ENCODE measurements at places on chromosomes 6 and 20.
A peak's percentile ranks its signal among the peaks of the same experiment; 100 is the strongest.

DNA sequence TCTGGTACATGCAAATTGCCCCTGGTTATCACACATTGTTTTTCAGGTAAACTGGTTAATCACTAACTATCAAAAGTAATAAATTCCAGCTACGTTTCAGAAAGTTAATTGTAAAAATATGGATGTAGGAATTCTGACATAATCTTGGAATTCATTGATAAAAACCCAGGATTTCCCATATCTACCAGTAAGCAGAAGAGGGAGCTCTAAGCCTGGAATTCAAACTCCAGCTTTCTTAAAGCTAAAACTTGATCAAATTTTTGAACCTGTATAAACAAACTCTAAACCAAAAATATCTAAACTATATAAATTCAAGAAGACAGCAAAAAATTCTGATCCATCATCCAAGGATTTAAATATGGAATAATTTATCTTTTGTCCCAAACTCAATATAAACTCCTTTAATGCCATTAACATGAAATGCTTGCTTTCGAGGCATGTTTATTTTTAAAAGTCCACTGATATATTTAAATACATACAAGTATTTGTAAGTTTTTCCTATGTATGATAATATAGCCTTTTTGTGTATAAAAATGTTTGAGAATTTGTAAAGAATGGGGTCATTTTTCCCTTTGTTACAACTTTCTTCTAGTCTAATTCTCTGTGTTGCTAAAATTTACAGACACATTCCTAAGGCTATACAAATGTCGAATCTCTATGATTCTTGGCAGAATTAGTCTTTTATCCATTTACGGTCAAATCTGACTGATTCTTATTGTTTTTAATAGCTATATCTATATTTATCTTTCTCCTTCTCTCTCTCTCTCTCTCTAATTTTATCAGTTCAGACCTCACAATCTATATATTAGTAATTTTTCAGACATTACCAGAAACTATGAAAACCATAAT, 91.4 kb upstream of the RNF217 start:
- DNase-seq: no peak

GRCh38 chr6:107787589-107787960, 36.5 kb downstream of the SCML4 start:
- no peak for DNase-seq

- DNase-seq: no peak
Observed at GRCh38 chr6:99362678-99363268, 13.3 kb upstream of the FAXC start.

DNA sequence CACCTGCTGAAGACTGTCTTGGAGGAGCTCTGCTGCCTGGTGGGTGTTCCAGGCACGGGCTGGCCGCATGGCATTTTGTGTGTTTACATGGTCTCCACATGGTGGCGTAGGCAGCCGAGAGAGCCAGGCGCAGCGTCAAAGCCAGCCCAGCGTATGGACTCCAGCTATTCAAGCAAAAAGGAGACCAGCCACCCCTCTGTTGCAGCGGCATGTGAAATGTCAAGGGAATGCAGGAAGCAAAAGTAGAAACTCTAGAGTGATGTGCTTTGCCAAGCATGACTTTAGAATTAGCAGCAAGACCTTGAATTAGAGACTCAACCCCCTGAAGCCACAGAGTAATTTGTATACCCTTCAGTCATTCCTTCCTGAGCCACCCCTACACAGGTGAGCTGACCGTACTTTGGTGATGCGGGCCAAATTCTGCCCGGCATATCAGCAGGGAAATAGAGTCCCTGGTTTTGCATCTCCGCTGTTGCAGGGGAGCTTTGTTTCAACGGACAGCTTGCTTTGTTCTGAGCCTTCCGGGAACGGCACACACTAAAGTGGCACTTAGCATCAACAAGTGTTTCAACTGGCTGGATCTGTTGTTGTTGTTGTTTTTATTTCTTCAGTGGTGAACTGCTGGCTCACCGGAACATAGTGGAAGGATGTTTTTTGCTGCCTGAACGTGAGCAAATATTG, 48.5 kb downstream of the FNDC1 start:
- no peak for DNase-seq

DNA sequence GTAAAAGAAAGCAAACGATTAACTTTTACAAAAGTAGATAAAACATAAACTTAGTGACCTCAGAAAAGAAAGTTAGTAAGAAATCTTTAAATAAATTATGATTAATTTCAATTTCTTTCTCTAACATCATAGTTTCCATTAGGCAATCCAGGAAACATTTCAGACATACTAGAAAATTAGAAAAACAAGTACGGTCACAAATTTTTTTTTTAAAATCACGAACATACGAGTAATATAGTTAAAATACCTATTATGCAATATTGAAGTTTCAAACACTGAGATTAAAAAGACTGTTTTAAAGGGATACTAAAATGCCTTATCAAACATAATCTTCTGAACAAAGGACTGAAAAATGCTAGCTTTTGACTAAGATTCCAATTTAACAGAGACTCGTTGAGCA, 26.2 kb downstream of the NOL7 start:
- DNase-seq: no peak

DNA sequence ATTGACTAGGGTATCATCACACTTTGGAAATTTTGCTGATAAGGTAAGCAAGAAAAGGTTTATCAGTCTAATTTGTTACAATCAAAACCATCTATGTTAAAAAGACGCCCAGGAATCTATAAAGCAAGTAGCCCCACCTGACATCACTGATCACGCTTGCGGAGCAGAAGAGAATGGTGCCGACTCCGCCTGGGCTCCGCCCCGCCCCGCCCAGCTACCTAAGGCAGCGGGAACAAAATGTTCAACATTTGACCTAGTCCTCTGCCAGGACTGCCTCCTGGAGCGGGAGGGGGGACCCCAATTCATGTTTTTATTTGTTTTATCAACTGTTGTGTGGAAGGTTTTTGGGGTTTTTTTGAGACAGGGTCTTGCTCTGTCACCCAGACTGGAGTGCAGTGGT, 520.5 kb downstream of the PREX1 start:
- no peak for DNase-seq

GRCh38 chr20:4729265-4729664, 7.6 kb downstream of the PRND start:
- no peak for DNase-seq

GRCh38 chr6:16122197-16122596, 6.7 kb upstream of the MYLIP start:
- no peak for DNase-seq

DNA sequence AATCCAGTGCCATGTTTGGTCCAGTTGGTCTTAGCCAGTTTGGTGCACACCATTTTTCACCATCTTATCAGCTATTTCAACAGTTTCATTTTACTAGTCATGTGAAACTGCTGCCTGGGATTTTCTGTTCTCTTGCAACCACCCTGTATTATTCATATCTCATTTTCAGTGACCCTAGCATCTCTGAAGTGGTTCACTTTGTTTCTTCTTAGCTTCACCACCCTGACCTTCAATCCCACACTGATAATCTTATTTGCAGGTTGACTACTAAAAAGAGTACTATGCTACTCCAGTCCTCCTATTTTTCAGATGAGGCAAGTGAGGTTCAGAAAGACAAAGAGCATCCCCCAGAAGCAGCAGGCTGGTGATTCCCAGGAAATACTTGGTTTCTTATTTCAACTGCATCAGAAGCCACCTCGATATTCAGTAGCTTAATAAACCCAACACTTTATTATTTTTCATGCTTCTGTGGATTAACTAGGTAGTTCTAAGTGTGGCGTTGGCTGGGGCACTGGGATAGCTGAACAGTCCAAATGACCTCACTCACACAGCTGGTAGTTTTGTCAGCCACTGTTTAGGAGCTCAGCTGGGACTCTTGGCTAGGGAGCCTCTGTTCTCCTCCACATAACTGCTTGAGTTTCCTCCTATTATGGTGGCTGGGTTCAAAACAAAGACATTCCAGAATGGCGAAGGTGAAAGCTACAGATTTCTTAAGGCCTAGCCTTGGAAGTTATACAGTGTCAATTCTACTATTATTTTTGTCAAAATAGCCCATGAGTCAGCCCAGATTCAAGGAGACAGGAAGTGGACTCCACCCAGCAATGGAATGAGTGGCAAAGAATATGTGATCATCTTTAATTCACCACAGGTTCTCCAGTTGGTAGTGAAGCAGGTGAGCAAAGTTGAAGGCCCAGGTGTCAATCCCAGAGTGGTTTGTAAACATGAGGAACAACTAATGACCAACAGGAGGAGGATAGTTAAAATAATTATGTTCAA, 40.6 kb downstream of the BPIFB4 start:
- no peak for DNase-seq

- no peak for DNase-seq
Observed at GRCh38 chr6:14966906-14967711, 278.8 kb upstream of the JARID2 start.

GRCh38 chr6:20770773-20771172, 236.5 kb downstream of the CDKAL1 start:
- DNase-seq: no peak

DNA sequence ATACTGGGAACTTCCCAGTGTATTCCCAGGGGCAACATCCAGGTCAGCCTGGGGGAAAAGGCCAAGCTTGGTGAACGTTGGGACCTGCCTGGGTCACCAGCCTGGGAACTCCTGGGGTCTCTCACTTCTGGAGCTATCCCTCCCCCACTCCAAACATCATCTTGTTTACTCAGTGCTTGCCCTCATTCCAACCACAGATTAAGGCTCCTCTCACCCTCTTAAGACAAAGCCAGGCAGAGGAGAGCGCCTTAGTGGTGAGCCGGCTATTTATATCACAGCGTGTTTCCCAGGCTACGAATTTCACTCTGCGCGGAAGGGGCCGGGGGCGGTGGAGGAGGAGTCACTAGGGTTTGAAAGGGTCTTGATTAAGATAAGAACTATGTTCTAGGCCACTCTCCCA, 12.1 kb downstream of the PRPH2 start:
- no peak for DNase-seq

- no peak for DNase-seq
Observed at GRCh38 chr6:90537027-90537426, 49.8 kb downstream of the MAP3K7 start.

- DNase-seq: no peak
Observed at GRCh38 chr20:40892642-40893041, 136.0 kb upstream of the TOP1 start.

DNA sequence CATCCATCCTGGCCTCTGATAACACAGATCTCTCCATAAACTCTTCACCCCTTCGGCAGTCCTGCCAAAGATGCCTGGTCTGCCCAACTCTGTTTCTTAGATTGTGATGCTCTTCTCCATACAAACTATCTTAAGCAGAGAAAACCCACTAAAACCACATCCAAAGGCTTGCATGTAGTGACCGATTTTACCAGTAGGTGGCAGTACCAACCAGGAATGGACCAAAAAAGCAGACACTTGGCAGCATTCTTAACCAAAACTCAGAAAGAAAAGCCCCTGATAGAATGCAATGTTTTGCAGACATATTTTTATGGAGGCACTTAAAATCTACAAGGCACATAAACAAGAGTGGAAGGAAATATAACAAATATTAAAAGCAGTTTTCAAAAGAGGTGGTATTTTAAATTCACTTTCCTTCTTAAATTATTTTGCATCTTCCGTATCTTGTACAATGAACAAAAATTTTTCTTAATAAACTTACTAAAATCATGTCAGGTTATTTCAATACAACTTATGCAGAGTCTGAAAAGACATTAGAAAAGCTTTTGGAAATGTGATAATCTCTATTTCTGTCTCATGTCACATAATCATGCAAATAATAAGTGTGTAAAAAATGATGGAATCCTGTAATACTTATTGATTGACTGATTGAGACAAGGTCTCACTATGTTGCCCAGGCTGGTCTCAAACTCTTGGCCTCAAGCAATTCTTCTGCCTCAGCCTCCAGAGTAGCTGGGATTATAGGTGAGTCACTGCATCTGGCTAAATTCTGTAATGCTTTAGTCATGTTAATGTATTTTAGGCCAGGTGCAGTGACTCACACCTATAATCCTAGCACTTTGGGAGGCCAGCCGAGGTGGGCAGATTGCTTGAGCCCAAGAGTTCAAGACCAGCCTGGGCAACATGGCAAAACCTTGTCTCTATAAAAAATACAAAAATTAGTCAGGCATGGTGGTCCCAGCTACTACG, 29.4 kb downstream of the LRP11 start:
- peak; percentile 72 for DNase-seq

GRCh38 chr20:50226093-50226974, 35.7 kb downstream of the CEBPB start:
- DNase-seq: no peak

- no peak for DNase-seq
Observed at GRCh38 chr20:48486065-48486464, 341.7 kb downstream of the PREX1 start.

DNA sequence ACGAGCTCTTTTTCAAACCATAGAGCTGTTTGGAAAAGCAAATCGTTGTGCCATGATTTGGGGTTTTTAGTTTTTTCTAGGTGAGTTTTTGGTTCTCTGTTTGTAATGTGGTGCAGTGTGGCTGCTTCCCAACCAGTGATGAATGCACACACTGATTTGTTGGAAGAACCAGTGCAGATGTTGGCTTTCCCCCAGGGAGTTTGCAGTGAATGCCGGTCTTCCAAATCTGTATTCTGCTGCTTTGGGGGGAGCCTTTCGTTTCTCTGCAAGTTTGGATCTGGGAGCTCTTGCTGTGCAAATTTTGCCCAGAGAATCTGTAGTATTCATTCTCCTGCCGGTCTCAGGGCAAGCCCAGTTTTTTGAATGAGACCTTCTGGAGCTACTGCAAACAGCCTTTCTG, 14.5 kb downstream of the HECA start:
- no peak for DNase-seq

DNA sequence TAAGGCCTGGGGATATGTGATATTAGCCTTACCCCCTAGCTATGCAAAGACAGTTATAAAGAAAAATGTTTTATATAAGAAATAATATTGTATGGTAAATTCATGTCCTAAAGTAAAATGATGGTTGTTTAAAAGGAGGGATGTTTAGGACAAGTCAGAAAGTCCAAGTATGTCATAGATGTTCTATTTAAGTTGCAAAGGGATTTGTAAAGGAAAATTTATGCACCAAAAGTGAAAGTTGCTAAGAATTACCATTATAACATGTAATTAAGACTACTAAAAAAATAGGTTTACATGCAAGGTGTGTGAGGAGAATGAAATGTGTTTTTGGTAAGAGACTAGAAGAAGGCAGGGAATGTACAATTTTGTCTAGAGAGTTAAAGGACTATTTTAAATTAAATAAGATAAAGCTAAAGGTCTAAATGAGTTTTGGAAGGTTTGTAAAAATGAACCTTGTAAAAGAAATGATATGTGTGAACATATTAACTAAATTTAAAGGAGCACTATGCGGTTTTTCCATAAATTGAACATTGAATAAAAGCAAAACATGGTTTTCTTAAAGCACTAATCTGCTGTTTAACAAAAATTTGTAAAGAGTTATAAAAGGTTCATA, 22.7 kb upstream of the GOPC start:
- DNase-seq: no peak

- DNase-seq: no peak
Observed at GRCh38 chr6:123420512-123420911, 216.2 kb downstream of the TRDN start.

All from activated T-cell treated with anti-CD3 and anti-CD28 coated beads for 1 hour (primary cell).